ENCODE measurements at places on chromosomes 11 and 22.
A peak's percentile ranks its signal among the peaks of the same experiment; 100 is the strongest.

DNA sequence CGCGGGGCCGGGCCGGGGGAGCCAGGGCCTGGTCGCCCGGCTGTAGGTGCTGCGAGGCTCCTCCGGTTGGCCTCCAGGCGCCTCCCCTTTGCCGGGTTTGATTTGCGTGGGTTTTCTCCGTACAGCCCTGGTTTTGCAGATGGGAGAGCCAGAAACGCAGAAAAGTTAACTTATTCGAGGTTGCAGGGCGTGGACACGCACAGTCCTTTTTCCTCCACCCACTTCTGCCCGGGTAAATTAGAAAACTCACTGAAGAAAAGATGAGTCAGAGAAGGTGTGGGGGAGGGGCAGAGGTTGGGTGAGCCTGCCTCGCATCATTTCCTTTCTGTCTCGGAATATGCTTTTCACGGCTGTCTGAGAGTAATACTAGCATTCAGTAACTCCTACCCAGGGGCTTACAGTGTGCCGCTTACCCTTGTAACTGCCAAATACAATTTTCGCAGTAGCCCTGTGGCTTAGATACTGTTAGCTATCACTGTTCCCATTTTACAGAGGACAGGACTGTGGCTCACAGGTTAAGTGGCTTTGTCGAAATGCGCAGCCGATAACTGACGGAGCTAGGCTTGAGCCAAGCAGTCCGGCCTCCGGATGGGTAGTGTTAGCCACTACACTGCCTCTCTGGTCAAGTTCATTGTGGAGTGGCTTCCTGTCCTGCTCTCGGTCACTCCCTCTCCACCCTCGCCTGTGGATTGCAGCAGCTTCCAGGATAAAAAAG lies 812 bp downstream of the FADD start:
- DNase-seq: no peak

- peak; percentile 67 for DNase-seq
Observed at GRCh38 chr11:304915-305843, 2.4 kb upstream of the IFITM2 start.

DNA sequence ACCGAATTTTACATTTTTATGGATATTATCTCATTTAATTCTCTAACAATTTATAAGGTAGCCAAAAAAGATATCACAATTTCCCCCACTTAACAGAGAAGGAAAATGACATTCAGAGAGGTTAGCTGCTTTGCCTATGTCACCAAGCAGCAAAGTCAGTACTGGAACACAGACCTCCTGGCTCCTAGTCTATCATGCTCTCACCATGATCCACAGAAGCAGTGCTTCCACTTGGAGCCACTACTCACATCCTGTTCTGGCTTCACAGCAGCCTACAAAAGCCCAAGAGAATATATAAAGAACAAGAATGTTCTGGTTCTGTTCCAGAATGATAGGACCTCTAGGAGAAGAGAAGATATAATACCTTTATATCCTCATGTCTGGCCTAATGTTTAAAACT lies 59.5 kb upstream of the SCUBE2 start:
- no peak for DNase-seq

DNA sequence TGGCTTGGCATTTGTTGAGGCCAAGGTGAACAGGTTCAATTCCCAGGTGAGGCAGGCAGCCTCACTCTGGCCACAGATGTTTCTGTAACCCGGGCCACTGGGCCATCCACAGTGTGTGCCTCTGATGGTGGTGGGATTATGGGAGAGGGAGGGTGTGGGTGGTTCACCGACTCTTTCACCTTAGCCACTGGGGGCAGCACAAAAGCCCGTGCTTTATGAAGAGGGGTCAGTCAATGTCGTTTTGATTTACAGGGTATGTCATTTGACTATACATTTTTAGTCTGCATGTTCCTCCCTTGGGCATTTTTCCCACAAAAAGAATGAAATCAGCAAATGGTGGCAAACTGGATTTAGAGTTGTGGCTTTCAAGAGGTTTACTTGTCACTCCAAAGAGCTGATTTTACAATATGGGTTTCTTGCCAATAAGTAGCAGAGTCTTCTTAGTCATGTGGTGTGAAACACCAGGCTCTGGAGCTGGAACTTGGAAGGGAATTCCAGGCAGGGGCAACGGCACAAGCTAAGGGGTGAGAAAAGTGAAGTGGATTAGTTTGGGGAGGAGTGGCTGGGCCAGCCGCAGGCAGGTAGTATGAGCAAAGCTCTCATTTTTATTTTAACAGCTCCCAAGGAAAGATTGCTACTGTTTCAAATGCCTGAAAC lies 217.8 kb upstream of the ZBED5 start:
- no peak for DNase-seq

DNA sequence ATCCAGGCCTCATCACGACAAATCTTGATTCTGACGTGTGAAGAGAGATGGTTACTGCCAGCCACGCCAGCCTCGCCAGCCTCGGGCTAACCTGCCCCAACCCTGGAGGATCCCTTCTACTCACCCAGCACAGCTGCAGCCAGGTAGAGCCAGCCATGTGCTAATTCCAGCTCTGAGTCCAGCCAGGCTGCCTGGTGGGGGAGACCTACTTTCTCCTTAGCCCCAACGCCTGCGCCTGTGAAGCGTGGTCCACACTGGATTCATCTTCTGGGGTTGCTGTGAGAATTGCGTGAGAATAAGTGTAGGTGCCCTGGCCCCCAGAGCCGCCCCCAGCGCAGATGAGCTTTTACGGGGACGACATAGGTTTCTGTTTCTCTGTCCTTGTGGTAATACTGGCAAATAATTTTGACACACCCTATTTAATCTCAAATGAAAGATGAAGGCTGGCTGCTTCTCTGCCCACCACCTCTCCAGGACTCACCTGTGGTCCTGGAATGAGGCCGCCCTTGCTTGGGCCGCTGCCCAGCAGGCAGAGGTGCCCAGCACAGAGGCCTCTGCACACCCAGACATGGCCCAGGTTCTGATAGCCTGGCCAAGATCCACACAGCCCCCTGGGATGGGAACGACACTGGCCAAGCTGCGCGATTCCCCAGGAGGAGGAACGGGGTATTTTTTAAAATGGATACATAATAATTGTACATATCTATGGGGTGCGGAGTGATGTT lies 528.4 kb downstream of the TBC1D22A start:
- no peak for DNase-seq

DNA sequence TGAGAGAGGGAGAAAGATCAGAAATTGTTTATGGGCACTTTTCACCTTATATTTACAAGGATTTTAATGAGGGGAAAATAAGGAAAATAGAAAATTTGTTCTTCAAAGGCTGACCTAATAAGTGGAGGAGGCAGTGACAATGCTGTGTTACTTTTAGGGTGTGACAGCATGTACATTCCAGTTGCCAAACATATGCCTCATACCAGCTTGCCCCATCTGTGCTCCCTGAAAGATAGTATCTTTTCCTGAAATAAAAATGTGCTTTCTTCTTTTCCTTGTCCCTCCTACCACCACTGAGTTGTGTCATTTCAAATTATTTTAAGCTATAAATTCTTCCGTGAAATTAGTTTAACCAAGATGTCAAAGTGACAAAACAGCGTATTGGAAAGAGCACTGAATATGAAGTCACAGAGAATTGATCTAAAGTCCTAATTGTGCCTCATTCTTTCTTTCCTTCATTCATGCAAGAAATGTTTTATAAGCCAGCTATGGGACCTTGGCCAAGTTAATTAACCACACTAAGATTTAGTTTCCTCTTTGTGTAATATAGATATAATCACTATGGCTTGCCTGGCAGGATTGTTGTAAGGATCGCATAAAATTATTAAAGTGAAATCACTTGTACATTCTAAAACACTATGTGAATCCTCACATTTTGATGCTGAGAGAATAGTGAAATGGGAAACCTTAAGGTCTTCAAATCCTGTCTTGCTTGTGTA lies 1307.5 kb upstream of the TENM4 start:
- DNase-seq: peak; percentile 41

All from brain (organoid and tissue), 16 donors.